ENCODE measurements at places on chromosomes 3 and 15.

DNA sequence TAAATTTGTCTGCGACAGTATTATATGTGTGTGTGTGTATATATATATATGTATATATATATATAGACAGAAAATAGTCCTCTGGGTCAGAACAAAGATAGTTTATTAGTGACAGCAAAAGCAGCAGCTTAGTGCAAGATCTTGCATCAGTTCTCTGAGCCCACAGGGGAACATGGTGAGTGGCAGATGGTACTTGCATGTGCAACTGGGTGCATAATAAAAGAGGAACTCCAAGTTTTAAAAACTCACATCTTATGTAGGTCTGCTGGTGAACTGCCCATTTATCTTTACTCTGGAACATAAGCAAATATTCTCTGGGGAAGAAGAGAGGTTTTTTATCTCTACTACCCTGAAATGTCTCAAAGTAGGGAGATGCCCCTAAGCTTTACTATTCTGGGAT is 276.4 kb downstream of the POLQ start:
- no peak for DNase-seq

DNA sequence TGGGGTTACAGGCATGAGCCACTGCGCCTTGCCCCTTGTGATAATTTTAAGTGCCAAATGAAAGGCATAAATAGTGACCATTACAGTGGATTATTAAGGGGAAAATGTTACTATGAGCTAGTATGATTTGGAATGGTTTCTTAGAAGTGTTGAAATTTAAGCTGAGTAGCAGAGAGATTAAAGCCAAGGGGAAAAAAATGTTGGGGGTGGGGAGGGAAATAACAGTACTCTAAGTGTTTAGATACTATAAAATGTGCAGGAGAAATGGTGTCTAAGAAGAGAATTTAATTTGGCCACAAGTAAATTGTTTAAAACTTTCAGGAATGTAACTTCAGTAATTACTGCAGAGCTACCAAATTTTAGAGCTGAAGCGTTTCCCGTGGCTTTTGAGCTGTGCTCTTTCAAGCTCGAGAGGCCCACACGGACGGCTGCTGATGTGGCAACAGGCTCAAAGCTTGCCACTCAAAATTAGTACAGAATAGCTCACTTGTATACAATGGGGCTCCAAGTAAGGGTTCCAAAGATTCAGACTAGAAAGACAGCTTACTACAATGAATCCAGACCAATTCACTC is 23.9 kb upstream of the SLC12A8 start:
- DNase-seq: no peak

DNA sequence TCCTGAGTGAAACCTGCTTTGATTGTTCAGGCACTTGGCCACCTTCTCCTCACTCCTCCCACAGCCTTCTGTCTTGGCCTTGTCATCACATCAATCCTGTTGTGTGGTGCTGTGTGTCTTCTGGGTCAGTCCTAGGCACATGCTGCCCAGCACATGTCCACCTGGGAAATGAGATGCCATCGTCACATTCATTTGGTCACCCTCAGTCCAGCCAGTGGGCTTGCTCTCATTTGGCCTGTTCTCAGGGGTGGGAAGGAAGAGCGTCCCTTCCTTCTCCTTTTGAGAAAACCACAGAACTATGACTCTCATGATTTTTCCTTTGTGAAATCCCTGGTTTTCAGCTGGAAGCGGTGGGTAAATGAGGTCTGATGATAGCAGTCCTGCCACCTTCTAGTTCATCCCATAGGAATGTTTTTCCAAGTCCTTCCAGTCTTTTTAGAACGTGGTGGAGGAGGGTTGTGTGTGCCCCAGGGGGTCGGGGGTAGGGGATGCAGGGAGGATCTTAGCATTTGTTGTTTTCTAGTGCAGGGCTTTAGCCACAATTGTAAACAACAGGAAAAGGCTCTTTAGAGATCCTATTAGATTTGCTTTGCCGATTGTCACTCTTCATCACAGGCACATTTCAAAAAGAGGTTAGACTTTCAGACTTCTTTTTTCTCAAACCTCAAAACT is 8.4 kb upstream of the PLA1A start:
- DNase-seq: no peak

DNA sequence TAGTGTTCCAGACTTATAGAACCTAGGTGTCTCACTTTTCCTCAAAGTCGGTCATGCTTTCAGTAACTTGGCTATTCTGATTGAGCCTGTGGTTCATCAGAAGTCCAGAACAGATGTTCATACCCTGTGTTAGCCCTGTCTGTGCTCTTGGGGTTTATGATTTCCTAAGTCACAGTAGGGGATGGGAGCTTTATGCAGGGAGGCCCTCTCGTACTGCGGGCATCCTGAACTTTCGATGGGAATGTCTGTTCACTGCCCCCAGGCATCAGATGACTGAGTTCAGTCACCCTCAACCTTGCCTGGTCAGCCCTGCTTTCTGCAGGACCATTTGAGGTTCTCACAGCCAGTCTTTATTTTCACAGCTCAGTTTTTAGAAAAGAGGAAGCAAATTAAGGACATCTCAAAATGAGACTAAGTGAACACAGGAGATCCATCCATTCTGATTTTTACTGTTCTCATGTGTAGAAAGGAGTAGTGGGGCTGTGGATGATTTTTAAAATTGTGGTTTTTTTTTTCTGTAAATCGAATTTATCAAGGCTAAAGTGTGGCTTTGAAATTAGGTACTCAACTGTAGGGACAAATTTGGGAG is 71.3 kb downstream of the CMTM8 start:
- no peak for DNase-seq

GRCh38 chr15:63067306-63067705 is 24.8 kb downstream of the TPM1 start:
- DNase-seq: no peak

DNA sequence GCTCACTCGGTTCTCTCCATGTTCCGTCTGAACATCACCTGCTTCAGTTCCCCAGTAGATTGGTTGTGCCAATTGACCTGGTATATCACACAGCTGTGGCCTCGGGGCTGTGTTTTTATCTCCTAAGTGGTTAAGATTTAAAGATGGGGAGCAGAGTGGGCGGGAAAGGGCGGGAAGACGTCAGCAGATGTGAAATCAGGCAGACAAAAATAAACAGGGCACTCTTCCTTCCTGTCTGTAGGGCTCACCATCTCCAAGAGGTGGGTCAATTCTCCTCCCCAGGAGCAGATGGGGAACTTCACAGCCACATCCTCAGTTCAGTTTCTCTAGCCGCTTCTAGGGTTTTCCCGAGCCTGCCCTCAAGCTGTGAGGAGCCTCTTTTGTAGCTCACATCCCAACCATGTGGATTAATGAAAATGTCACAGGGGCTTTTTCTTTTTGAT is 26.8 kb upstream of the LIMD1 start:
- DNase-seq: peak; percentile 13

DNA sequence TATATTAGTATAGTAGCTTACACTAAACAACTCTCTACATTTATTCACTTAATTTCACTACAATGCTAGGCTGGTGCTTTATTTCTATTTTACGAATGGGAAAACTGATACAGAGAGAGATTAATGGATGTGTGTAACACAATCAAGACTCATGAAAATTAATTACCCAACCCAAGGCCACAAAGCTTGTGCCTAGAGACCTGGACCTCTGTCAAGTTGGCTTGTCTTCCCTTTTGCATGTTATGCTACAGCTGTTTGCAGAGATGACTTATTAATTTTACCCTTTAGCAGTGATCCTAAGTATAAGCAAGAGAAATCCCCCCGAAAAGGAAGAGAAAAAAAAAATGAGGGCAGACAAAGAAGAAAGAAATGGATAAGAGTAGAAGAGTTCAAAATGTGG is 162.5 kb downstream of the C3orf38 start:
- no peak for DNase-seq

GRCh38 chr3:43892061-43892460 is 201.3 kb downstream of the ABHD5 start:
- no peak for DNase-seq

GRCh38 chr3:42961633-42962032 is 17.5 kb upstream of the GASK1A start:
- DNase-seq: peak; percentile 6

DNA sequence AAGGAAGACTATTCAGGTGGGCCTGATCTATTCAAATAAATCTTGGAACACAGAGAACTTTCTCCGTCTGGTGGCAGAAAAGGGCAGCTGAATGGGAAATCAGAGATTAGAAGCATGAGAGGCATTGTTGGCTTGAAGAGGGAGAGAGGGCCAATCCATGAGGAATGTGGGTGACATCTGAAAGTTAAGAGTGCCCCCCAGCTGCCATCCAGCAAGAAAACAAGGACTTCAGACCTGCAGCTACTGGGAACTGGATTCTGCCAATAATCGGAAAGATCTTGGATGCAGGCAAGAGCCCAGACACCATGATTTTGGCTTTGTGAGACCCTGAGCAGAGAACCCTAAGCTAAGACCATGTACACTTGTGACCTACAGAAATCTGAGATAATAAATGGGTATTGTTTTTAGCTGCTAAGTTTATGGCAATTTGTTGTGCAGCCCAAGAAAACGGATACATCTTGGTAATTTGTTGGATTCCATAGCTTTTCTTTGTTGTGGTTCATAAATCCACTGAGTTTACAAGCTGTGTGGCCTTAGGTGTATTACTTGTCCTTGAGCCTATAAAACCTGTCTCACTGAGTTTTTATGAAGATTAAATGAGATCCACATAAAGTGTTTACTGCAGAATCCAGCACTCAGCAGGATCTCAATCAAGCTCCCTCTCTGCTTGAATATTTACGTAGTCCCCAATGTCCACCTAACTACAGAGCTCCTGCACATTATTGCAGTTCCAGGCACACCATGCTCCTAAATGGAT is 82.1 kb upstream of the PRTG start:
- DNase-seq: no peak

GRCh38 chr15:47301481-47301880 is 415.8 kb upstream of the SEMA6D start:
- no peak for DNase-seq

GRCh38 chr15:57160823-57161560 is 215.3 kb upstream of the CGNL1 start:
- DNase-seq: no peak

DNA sequence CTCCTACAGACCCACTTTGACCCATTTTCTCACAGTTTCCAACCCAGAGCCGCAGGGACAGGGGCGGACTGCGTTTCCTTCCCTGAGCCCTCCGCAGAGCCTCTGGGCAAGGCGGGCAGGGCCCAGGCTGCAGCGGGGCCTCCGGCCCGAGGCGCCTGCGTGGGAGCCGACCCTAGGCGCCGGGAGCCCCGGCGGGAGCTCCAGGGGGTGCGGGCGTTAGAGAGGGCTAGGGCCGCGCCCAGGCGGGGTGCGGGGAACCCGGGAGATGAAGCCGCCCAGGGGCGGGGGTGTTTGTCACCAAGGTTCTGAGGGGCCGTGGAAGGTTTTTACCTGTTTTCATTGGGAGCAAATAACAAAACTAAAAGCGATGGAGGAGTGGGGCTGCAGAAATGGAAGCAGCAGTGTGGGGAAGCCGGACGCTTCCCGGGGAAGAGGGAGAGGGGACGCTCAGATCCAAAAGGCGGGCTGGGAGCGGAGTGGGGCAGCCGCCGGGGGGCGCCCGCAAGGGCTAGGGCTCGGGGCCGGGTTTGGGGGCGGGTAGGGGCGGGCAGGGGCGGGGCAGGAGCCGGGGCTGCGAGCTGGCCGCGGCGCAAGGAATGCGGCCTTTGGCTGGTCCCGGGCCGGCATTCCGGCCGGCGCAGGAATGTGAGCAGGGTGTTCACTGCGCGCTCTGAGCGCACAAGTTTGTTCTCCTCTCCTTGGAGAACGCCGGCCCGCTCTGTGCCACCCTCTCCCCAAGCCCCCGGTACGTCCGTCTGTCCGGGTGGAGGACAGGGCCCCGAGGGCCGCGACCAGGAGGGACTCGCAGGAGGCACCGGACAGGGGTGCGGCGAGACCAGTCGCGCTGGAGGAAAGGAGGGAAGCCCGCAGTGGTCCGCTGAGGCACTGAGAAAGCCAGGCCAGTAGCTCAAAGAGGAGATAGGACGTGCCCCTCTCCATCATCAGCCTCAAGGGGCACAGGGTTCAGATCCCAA is 61.1 kb downstream of the AMOTL2 start:
- no peak for DNase-seq

- no peak for DNase-seq
These were observed 5.6 kb upstream of the P2RY14 start for GRCh38 chr3:151283907-151284461.

DNA sequence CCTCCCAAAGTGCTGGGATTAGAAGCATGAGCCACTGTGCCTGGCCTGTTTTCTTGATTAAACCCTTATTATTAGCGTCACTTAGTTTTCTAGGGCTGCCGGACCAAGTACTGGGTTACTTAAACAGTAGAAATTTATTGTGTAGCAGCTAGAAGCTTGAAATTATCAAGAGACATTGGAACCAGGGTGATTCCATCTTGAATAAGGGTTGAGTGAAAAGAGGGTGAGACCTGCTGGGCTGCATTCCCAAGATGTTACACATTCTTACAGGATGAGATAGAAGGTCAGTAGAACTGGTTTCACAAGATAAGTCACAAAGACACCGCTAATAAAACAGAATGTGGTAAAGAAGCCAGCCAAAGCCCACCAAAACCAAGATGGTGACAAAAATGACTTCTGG is 18.6 kb upstream of the FSTL1 start:
- no peak for DNase-seq

- no peak for DNase-seq
These were observed 59.9 kb downstream of the OXSM start for GRCh38 chr3:25849641-25850385.

DNA sequence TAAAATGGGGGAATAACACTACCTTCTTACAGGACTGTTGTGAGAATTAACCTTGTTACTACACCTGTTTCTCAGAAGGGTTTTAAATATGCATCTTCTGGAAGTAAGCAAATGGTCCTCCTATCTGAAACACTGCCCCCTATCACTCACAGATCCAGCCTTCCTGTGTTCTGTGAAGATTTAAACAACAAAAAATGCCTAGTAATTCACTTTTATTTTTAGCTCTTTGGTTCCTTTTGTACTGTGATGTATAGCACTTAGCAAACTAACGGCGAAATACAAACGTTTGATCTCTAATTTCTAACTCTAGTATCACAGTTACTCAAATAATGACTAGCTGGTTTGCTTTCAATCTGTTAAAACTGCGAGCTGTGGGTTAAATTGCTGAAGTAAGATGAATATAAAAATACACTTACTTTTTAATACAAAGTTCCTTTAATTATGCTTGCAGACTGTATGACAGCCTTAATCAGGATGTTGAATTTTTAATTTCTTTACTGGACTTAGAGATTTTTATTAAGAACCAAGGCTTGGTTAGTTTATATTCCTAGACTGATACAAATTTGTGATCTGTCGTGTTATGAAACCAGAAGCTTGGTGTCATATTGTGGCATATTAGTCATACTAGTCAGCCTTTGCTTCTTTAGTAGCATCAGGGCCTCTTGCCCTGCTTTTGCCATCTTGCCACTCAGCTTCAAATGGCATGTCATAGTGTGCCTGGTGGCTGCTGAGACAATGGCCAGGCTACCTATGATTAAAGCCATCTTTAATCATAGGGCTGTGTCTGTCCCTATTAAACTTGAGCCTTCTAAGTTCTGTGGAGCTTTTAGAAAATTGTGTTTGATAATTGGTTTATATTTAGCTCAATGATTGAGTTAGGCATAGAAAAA is 9.2 kb downstream of the EIF3J start:
- no peak for DNase-seq

GRCh38 chr15:31840849-31841476 is 189.4 kb upstream of the CHRNA7 start:
- DNase-seq: no peak

Data from naive thymus-derived CD8-positive, alpha-beta T cell (primary cell).